ENCODE measurements at places on chromosomes 12 and 14. TPM values are rescaled to one million over a fixed set of nuclear protein-coding genes. Genes with fewer than 3 reads are reported as not detected.

The PNMA1 gene
- 49.7 TPM for total RNA-seq

The CCDC175 gene
- total RNA-seq, result not detected

- no peak for DNase-seq
Measured at GRCh38 chr12:93802293-93802692, 125.1 kb downstream of the CRADD start.

- DNase-seq, result no peak
Measured at GRCh38 chr14:68627868-68628604, 164.8 kb downstream of the ZFP36L1 start.

- DNase-seq, result no peak
Measured at GRCh38 chr12:52126050-52126604, 46.6 kb downstream of the SMIM41 start.

The MANSC4 gene
- not detected for total RNA-seq

- no peak for DNase-seq
Measured at GRCh38 chr12:8912914-8913313, 1.4 kb upstream of the PHC1 start.

The CMA1 gene
- total RNA-seq, result not detected
